Central memory CD8-positive, alpha-beta T cell (primary cell): ENCODE measurements at places on chromosomes 2 and 18.
A peak's percentile ranks its signal among the peaks of the same experiment; 100 is the strongest.

GRCh38 chr2:104932243-104932642, 78.3 kb downstream of the POU3F3 start:
- DNase-seq, result no peak

DNA sequence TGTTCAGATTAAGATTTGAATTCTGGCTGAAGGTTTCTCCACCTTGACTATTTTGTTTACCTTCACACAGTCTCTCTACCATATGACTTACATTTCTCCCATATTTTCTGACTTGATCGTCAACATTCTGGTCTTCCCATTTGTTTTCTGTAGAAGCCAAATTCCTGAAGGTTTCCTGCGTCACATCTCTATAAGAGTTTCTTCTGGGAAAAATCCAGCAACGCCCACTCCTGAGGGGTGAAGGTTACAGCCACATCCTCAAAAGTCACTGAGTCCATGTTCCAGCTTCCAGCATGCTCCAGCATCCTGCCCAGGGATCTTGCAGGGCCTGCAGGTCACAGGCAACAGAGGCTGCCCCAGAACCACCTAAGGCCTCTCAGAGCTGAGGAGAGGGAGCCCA, 47.5 kb downstream of the NBEAL1 start:
- no peak for DNase-seq

GRCh38 chr2:172100080-172100934, 2.4 kb downstream of the DLX2 start:
- DNase-seq, result peak; percentile 9

GRCh38 chr2:23564615-23564960, 179.6 kb downstream of the KLHL29 start:
- no peak for DNase-seq

DNA sequence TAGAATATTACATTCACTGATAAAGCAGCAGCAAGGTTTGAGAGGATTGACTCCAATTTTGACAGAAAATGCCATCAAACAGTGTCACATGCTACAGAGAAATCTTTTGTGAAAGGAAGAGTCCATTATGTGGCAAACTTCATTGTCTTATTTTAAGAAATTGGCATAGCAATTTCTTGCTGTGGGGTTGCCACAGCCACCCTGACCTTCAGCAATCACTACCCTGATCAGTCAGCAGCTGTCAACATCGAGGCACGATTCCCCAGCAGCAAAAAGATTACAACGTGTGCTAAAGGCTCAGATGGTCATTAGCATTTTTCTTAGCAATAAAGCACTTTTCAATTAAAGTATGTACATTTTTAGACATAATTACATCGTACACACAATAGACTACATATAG, 74.7 kb downstream of the PRKCE start:
- DNase-seq, result no peak

- DNase-seq, result no peak
Measured at GRCh38 chr2:113964436-113964835, 74.5 kb downstream of the ACTR3 start.

DNA sequence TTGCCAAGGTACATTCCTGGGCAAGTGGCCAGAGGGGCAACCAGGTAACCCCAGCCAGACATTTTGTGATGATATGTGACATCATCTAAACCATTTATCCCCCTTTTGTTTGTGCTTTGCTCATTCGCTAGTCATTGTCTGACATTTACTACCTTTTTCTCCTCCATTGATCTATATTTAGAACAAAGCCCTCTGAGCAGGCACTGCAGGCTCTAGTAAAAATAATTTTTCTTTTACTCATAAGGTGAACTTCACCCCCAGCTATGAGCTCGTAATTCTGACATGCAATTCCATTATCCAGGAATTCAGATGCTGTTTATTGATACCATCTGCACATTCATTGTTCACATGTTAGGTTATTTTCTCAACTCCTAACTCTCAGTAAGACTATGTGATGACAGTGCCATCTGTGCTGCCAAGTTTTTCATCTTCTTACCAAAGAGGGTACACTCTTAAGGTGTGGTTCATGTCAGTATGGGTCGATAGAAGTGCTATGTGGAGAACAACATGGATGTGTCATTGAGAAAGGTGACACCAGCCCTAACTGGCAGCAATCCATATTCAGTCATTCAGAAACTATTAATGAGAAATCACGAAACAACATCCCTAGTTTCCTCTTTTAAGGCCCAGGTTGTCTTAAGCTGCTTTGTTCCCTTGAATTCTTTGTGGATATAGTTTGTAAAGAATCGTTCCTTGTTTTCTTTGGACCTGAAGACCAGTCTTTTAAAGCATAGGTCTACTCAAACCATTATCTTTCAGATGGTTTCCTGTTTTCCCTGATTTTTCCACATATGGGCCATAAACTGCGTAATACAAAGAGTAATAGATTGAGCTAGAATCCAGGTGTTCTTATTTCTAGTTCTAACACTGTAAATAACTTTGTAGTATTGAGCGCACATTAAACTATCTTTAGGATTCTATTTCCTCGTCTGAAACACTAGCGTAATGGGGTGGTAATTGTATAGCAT, 978.1 kb upstream of the CDH2 start:
- no peak for DNase-seq

GRCh38 chr2:127695491-127696472, 5.5 kb upstream of the SFT2D3 start:
- no peak for DNase-seq

GRCh38 chr2:109066917-109067597, 61.9 kb upstream of the SH3RF3 start:
- no peak for DNase-seq

DNA sequence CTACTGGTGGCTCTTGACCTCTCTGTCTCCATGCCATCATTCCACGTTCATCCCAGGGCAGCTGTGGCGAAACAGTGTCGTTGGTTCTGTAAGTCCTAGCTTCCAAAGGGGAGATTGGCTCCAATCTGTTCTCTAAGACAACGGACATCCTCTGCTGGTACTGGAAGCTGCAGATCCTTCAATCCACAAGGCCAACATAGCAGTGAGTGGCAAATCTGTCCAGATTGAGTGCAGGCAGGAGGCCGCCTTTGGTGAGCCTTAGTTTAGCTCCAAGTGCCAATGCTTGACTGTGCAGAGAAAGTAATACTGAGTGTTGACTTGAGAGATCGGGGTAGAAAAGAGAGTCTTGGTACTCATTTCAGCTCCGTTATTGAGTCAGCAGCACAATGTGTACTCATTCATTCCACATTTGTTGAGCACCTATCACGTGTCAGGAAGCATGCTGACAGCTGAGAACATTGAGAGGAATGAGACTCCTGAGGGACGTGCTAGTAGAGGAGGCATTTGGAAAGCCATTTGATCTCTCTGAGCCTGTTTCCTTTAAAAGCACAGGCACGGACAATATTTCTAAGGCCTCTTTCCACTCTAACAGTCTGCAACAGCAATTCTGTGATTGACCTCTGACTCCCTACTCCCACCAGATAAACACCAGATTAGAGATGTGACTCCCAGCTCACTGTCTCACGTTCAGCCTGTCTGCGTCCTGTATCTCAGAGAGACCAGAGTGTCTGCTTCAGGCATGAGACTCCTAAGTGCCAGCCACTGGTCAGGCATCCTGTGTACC, 306.0 kb downstream of the CLIP4 start:
- DNase-seq, result no peak

DNA sequence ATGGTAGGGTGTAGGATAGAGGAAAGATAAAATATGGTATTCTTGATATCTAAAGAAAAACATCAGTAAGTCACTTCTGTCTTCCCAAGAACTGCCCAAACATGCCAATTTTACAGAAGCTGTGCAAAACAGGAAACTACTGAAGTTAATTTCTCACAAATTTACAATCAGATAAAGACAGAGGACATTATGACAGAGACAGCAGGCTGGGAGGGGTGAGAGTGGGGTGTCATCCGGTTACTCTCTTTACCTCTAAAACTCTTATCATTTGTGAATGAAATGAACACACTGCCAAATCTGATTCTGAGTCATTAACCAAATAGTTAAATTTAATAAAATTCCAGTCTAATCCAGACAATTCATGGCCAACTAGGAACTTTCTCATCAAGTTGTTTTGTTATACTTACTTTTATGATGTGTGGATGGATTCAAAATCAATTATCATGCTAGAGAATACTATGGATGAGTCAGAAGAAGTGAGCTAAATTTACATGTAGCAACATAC, 323.2 kb upstream of the MEX3C start:
- no peak for DNase-seq
